Left forelimb (tissue), 1 donor: ENCODE measurements at places on chromosomes 13 and 19.

DNA sequence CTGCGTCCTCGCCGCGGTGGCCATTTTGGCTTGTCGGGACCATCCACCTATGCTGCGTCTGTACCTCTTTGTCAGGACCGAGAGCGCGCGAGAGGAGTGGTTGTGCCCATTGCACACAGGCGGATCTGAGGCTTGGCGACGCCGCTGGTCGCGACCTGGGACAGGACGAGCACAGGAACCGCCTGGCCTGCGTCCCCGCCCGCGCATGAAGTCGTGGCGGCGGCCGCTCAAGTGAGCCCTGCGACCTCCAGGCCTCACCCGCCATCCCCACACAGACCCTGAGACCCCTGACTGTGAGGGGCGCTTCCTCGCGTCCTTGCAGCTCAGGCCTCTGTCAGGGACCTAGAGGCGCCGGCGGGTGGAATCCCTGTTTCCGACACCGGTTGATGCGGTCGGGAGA is 16.8 kb downstream of the ZNF586 start:
- DNase-seq, result no peak

- no peak for DNase-seq
Measured at GRCh38 chr13:104980586-104980985, 1554.9 kb downstream of the EFNB2 start.

GRCh38 chr13:30123575-30123974 is 183.8 kb downstream of the KATNAL1 start:
- DNase-seq, result no peak

DNA sequence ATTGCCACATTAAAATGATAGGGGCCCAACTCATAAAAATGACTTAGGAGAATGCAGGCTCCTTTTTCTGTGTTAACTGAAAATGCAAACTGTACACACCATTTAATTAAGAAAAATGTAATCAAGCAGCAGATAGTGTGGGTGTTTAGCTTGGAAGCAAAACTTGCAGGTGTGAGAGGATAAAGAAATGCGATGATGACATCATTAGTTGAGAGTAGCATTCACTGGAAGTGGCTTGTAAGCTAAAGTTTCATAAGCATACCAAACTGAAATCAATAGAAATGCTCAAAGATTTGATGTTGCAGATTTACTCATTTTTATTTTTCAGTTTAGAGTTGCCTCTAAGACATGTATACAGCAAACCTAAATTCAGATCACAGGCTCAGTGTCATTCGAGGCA is 86.6 kb downstream of the PRR20E start:
- no peak for DNase-seq

- no peak for DNase-seq
Measured at GRCh38 chr19:38019396-38019724, 112.4 kb downstream of the SIPA1L3 start.

DNA sequence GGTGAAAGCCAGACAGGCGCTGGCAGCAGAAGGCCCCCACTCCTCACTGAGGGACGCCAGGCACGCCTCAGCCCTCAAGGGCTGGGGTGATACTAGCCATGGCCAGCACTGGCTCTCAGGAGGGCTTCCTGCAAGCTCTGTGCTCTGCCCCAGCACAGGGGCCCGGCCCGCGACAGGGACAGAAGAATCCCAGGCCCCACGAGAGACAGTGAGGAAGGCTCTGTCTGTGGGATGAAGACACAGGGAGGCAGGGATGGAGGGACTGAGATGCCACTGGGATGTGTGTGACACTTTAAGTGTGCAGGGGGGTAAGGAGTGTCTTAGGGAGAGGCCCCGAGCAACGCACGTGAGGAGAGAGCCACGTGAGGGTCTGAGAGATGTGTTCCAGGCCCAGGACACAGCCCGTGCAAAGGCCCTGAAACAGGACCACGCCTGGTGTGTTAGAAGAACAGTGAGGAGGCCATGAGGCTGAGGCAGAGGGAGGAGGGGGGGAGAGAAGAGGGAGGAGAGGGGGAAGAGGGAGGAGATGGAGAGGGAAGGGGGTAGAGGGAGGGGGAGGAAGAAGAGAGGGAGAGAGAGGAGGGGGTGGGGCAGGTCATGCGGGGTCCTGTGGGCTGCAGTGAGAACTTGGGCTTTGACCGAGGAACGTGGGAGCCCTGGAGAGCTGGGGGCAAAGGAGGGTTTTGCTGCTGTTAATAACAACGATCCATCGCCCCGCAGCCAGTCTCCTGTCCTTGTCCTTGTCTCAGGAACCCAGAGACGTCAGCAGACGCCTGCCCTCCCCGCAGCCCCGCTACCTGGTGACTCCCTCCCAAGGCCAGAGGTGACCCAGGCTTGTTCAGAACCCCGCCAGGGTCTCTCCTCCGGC is 7.2 kb downstream of the RPL36 start:
- no peak for DNase-seq

GRCh38 chr19:7355151-7355820 is 6.5 kb downstream of the ARHGEF18 start:
- no peak for DNase-seq

DNA sequence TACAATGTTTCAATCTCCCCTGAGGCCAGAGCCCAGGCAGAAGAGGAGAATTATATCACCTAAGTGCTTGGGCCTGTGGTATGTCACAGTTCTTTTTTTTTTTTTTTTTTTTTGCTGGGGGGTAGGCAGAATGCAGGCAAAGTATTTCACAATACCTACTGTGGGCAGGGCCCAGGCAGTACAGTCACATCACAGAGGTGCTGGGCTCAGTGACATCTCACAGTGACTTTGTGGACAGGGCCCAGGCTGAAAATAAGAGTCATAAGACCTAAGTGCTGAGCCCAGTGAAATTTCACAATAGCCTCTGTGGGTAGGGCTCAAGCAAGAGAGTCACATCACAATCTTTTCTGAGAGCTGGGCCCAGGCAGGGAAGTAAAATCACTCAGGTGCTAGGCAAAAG is 15.9 kb upstream of the ZNF208 start:
- DNase-seq, result no peak

DNA sequence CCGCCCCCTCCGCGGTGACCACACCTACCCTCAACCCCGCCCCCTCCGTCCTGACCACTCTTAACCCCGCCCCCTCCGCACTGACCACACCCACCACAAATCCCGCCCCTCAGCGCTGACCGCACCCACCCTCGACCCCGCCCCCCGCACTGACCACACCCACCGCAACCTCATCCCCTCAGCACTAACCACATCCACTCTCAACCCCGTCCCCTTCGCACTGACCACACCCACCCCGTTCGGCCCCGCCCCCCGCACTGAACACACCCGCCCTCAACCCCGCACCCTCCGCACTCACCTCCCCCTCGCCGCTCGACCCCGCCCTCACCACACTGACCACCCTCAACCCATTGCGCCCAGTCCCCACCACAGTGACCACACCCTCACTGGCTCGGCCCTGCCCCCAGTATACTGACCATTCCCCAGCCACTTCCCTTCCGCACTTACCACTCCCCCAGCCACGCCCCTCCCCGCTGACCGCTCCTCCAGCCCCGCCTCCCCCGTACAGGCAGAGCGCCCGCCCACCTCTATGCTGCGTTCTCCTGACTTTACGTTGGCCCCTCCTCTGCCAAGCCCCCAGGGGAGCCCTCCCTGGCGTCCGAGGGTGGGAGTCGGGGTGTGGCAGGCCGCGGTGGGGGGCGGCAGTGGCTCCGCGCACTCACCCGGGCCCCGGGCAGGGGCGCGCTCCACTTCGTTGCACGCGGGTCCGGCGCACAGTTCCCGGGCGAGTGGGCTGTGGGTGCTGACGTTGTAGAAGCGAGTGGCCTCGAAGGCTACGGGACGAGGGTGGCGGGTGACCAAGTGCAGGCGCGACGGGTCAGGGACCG is 8.4 kb downstream of the F2RL3 start:
- peak; percentile 92 for DNase-seq

DNA sequence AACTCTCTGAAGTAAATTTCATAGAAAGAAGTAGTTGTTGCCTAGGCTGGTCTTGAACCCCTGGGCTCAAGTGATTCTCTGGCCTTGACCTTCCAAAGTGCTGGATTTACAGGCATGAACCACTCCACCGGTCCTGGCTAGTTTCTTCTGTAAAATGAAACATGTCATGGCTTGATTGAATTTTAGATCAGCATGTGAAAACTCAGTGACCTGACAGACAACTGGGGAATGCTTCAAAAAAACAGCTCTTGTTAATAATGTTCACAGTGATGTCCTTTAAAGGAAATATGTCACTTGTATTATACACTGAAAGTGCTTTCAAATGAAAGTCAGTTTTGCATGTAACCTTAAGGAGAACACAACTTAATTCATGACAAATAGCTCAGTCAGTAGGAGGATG is 118.2 kb downstream of the KLF5 start:
- DNase-seq, result no peak

- DNase-seq, result no peak
Measured at GRCh38 chr19:40590464-40591265, 10.5 kb upstream of the LTBP4 start.

- no peak for DNase-seq
Measured at GRCh38 chr13:65054277-65054676, 2175.9 kb downstream of the PCDH9 start.
